ENCODE measurements at places on chromosomes 5 and 9. TPM values are rescaled to one million over a fixed set of nuclear protein-coding genes. Genes with fewer than 3 reads are reported as not detected.

DNA sequence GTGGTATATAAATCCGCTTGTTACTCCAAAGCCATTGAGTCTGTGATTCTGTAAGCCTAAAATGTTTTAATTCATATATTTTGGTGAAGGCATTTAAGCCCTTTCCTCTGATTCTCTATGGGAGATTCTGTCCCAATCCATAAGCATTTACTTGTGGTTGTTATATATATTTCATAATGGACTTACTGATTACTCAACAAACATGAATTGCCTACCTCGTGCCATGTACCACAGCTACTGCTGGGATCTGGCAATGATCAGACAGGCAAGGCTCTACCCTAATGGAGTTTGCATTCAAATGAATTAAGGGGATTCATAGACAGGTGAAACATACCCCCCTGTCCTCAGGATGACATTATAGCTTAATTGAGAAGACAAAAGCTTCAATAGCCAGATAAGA, 54.5 kb downstream of the C9orf152 start:
- no peak for DNase-seq
- no peaks in the 10 kb centered on the region for H3K27me3 ChIP-seq
- peak overlapping the region; percentile 21 for H3K4me3 ChIP-seq
- H3K36me3 ChIP-seq: peaks cover 50% of the 10 kb centered on the region
- peaks cover 55% of the 10 kb centered on the region for H3K4me1 ChIP-seq

- no peaks in the 10 kb centered on the region for H3K36me3 ChIP-seq
- no peak overlapping the region for H3K4me3 ChIP-seq
- no peaks in the 10 kb centered on the region for H3K27me3 ChIP-seq
- no peak overlapping the region for H3K27ac ChIP-seq
- DNase-seq: no peak
- H3K4me1 ChIP-seq: no peaks in the 10 kb centered on the region
These were observed 208.0 kb downstream of the CYLC2 start for GRCh38 chr9:103203172-103203571.

- H3K4me3 ChIP-seq: no peak overlapping the region
- no peak for DNase-seq
- H3K36me3 ChIP-seq: no peaks in the 10 kb centered on the region
- H3K4me1 ChIP-seq: no peaks in the 10 kb centered on the region
These were observed 76.3 kb upstream of the TNFSF8 start for GRCh38 chr9:115006660-115007059.

- no peak for DNase-seq
- no peak overlapping the region for H3K4me3 ChIP-seq
- H3K36me3 ChIP-seq: no peaks in the 10 kb centered on the region
These were observed 11.9 kb downstream of the ROPN1L start for GRCh38 chr5:10453545-10453944.

The HTR4 gene
- total RNA-seq: not detected

The BTNL3 gene
- not detected for total RNA-seq

The NTNG2 gene
- 1.7 TPM for total RNA-seq

GRCh38 chr5:14168793-14169262, 25.7 kb downstream of the TRIO start:
- H3K4me3 ChIP-seq: no peak overlapping the region
- H3K36me3 ChIP-seq: no peaks in the 10 kb centered on the region
- peaks cover 11% of the 10 kb centered on the region for H3K4me1 ChIP-seq
- no peak overlapping the region for H3K27ac ChIP-seq
- no peaks in the 10 kb centered on the region for H3K27me3 ChIP-seq

- DNase-seq: no peak
- H3K36me3 ChIP-seq: peaks cover 58% of the 10 kb centered on the region
- H3K4me3 ChIP-seq: no peak overlapping the region
- no peaks in the 10 kb centered on the region for H3K4me1 ChIP-seq
These were observed 52.4 kb downstream of the ERGIC1 start for GRCh38 chr5:172886476-172886875.

The ZNF883 gene
- total RNA-seq: 2.0 TPM

The PCDHA2 gene
- total RNA-seq: not detected

DNA sequence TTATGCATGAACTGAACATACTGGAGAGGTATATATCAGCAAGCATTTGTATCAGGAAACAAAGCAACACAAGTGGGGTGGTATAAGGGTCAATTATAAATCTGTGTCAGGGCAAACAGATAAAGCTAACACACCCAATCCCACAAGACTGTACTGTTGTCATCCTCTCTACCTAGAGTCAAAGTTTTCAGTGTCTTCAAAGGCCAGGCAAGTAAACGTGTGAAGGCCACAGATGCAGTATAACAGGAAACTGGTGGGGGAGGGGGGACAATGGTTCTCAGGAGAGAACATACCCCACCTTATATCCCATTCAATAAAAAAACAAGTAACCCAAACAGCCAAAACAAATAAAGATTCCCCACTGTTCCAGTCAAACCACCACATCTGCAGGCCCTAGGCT, 22.1 kb downstream of the ELP1 start:
- peaks cover 41% of the 10 kb centered on the region for H3K36me3 ChIP-seq
- no peak overlapping the region for H3K4me3 ChIP-seq
- H3K27me3 ChIP-seq: no peaks in the 10 kb centered on the region
- H3K27ac ChIP-seq: no peak overlapping the region

Measured in thymus (tissue), 14 donors.